ENCODE measurements at places on chromosomes 12 and 14.

DNA sequence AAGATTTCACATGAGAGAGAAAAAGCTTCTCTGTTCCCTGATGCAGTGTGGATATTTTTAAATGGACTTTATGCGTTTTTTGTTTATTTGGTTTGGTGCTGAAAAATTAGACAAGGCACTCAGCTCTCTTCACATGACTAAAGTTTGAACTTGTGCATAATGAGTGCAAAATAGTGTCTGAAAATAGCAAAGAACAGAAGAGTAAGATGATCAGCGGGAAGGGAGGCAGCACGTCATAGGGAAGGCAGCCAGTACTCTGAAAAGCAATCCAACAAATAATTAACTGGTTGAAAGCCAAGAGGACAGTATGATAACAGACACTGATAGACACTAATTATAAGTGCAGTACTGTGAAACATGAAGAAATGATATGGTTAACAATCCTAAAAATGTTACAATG lies 46.6 kb upstream of the CDKN3 start:
- no peak for DNase-seq

- DNase-seq, result no peak
Measured at GRCh38 chr14:84036840-84037239, 1493.1 kb upstream of the FLRT2 start.

- no peak for DNase-seq
Measured at GRCh38 chr14:92945959-92946846, 23.3 kb downstream of the CHGA start.

DNA sequence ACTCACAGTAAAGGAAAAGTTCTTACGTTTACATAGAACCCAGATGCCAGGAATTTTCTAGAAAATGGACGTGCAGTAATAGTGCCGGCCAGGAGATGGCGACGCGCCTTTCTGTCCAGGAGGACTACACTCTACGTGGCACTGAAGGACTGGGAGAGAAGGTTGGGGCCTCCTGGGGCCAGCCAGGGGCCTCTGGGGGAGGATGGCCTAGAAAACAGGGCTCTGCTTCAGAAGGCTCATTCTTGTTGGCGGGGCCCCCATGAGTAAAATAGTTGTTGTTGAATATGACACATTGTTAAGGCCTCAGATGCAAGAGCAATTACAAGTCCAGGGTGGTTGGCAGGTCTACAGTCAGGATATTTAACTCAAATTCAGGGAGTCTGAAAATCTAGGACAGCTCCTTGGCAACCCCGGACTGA lies 120.1 kb upstream of the MAX start:
- peak; percentile 56 for DNase-seq

DNA sequence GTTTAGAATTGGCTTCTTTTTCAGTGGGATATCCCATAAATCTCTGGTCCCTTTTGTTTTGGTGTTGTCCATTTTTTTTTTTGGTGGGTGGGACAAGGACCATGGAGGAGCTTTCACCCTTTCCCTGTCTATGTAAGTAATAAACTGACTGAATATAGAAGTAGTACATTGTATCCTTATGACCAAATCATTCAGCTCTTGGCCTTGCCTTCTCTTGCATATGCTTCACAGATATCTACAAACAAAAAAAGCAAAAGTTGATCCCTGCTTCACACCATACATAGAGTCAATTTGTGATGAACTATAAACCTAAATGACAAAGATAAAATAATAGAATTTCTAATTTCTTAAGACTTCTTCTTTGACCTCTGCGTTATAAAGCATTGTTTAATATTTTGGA lies 59.8 kb downstream of the SIX1 start:
- DNase-seq, result no peak

DNA sequence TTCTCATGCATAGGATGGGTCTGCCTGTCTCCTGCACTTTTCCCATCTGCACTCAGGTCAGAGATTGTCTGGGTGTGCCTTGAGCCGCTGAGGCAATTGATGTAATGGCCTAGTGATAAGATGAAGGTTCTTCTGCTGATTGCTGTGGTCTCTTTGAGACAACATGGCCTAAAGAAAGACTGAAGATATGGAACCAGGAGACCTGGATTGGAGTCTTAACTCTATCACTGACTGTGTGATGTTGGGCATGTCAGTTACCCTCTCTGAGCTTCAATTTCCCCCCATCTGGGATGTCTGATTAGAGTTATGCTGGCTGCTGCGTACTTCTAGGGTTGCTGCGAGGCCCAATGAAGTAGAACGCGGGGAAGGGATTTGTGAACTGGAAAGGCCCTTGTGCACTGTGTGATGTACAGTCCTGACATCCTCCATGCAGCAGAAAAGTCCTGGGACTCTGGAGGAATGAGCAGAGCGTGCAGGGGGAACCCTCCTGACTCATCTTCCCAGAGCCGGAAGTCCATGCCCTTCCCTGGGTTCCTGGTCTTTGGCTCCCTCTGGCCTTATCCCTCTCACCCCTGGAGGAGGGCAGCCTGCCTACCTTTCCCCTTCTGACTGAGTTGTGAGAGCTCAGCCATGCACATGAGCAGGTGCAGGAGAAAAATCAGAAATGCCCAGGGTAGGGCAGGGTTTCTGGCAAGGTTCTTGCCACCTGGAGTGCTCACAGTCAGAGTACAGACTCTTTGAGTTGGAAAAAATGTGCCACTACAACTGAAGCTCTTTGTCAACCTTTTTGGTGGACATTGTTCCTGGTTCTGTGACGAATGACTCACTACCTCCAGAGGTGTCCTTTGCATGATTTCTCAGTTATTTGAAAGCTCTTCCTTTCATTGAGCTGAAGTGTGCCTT lies 21.1 kb downstream of the PLEKHD1 start:
- DNase-seq, result no peak

GRCh38 chr14:92679246-92679645 lies 69.2 kb downstream of the LGMN start:
- no peak for DNase-seq
